Stimulated activated CD8-positive, alpha-beta memory T cell treated with anti-CD3 and anti-CD28 coated beads, Interleukin-4, amount 100 ng/mL, for 4 hours (primary cell): ENCODE measurements at places on chromosomes 5 and 9.

GRCh38 chr5:168187614-168188013, 103.8 kb upstream of the WWC1 start:
- no peak for DNase-seq

- no peak for DNase-seq
Measured at GRCh38 chr5:585962-586628, 26.0 kb upstream of the CEP72 start.

GRCh38 chr5:72125941-72126620, 18.8 kb downstream of the MAP1B start:
- no peak for DNase-seq

- DNase-seq = no peak
Measured at GRCh38 chr9:111298731-111299598, 31.1 kb downstream of the OR2K2 start.

GRCh38 chr9:136454026-136454796, 14.6 kb upstream of the INPP5E start:
- no peak for DNase-seq

DNA sequence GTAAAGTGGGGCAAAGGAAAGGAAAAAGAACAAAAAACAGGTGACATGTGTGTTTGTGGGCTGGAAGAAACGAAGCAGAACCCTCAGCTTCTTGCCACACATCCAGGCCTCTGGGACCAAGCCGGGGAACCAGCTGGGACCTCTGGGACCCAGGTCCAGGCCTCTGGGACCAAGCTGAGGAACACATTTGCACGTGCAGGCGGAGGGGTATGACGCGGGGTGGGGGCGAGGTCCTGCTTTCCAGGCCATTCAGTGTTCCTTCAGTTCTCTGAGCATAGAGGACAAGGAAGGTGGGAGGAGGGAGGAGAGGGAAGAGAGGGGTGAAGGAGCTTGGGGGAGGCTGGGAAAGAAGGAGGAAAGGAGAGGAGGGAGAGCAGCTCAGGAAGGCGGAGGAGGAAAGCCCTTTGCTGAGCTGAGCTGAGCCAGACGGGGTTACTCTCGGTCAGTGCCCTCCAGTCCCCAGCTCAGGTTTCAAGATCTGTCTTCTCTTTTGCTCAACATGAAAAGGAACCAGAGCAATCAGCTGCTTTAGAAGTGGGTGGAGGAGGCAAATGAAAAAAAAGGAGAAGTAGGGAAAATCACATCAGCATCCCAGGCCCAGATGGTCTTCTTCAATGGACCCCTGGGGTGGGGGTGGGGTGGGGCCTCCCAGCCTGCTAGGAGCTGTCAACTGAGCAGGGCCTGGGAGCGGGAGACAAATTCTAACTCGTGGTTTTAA, 59.1 kb downstream of the ABCA1 start:
- DNase-seq = no peak

DNA sequence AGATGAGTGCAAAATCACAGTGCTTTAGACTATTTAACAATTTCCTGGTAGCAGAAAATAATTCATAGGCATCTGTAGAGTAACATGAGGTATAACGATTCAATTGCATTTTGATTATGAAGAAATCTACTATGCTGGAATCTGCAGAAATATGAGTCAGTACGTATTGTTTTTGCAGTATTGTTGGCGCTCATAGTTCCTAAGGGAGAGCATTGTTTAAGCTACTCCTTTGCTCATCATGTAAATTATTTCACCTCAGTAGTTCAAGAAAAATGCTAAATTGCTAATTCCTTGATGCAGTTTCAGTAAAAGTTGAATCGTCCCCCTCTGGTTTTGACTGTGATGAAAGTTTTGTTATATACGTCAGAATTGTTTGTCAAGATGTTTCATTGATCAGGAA, 458.4 kb downstream of the HINT1 start:
- no peak for DNase-seq

GRCh38 chr5:63961598-63962161, 565 bp downstream of the HTR1A start:
- no peak for DNase-seq

DNA sequence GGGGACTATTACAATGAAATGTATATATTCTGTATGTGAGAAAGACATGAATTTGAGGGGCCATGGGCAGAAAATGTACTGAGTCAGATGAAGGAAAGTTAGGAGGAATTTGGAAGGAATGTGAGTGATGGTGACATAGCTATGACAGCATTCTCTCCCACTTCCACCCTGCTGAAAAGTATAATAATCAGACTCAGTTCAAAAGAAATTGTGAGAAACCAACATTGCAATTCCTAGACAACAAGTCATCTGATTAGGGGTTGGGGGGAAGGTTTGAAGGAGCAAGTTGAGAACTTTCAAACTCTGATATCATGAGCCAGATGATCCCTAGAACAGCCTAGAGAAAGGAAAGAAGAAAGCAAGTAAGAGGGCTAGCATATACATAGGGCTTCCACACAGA, 370.6 kb downstream of the DMRTA1 start:
- DNase-seq = no peak

DNA sequence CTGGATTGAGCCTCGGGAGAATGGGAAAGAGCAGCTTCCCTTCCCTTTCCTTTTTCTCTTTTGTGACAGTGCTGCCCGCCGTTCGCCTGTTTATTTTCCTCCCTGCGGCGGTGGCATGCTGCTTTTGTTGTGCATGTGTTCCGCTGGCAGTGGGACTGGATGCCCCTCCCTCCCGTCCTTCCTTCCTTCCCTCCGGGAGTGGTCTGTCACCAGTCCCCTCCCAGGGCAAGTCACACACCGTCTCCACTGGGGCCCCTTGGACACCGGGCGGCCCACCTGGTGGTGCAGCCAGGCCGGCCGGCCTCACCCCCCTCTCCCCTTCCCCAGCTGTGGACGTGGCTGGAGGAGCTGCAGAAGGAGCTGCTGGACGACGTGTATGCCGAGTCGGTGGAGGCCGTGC, 214.7 kb downstream of the TRIO start:
- no peak for DNase-seq

DNA sequence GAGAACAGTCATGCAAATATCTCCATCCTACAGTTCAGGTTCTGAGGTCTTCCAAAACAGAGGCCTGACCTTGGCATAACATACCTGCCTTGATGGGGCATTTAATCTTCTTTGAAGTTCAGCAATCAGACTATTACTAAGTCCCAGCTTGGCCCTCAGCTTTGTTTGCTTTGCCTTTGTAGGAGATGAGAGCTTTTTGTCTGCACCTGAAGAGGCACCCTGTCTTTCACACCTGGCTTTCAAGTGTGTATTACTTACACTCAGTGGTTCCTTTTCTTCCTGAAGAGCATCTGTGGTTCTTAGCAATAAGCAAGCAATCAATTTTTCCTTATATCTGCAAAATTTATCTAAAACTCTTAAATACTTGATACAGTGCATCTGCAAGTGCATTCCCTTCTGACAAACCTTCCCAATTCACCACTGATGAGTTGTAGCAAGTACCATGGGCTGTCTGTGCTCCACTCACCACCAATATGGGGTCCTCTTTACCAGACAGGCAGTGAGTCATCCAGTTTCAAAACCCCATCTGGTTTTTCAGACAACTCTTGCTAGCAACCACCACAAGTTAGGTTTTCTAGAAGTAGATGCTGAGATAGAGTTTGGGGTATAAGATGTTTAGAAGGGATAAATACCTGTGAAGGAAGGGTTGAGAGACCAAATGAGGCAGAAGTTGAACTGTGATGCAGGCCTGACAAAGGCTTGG, 100.2 kb downstream of the HINT1 start:
- no peak for DNase-seq

GRCh38 chr5:72618708-72619107, 111.5 kb upstream of the ZNF366 start:
- no peak for DNase-seq

GRCh38 chr9:95507464-95508241, 9.1 kb downstream of the PTCH1 start:
- no peak for DNase-seq

GRCh38 chr9:116726602-116727001, 39.5 kb downstream of the TRIM32 start:
- no peak for DNase-seq

GRCh38 chr5:121945261-121945660, 16.5 kb upstream of the SRFBP1 start:
- no peak for DNase-seq

- DNase-seq = no peak
Measured at GRCh38 chr5:76555717-76556116, 67.5 kb downstream of the F2RL2 start.

GRCh38 chr5:157292599-157292998, 26.7 kb downstream of the CYFIP2 start:
- DNase-seq = no peak

- DNase-seq = no peak
Measured at GRCh38 chr9:133340256-133340655, 4.3 kb upstream of the SURF6 start.

DNA sequence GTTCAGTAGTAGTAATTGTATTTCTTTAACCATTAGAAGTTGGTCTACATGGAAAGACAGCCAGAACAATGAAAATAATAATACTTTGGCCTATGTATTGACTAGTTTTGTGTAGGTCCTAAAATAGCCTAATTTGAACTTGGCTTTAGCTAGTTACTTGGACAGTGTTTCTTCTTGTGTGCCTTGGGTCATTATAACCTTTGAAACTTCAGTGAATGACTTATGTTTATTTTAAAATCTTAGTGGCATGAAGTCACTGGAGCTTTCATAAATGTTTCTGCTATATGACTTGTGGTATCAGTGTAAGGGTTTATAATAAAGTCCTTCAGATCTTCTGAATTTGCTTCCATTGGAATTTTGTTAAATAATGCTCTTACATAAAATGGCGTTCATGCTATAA, 2.6 kb upstream of the FAM120AOS start:
- no peak for DNase-seq

DNA sequence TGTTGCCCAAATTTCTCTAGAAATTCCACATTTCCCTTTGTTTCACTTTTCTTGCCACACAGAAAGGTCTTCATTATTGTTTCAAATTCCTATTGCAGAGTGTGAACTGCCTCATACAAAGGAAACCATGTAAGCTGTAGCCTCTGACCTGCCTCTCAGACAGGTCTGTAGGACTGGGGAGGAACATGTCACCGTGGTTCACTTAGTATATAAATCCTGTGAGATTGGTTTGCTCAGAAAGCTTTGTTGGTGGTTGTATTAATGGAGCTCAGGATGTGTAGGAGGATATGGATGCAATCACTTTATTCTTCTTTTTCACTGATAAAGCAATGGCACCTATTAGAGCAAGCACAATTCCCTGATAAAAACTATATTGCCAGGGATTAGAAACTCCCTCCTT, 4.2 kb downstream of the SGCD start:
- DNase-seq = no peak

DNA sequence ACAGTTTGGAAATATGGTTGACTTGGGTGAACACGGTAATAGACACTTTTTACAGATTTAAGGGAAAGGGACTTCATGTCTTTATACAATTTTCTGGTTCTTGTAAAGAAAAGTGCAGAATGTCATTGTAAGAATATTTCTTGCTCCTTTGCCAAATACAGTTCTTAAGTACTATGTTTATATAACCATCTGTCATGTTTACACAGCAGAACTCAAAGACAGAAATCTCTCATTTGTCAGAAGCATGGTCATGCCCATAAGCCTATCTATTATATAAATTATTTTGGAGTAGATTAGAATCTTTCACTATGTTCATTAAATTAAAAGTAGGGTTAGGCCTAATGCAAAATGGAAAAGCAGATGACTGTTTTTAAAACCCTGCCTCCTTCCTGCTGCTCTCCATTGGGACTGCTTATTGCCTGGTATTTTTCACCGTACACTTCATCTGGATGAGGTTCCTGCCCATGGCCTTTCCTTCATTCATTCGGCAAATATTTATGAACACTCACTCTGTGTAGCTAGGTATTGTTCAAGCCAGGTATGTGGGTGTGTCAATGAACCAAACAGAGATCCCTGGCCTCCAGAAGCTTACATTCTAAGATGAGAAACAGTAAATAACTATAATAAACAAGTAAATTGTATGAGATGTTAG, 558.1 kb downstream of the NR2F1-AS1 start:
- DNase-seq = no peak

DNA sequence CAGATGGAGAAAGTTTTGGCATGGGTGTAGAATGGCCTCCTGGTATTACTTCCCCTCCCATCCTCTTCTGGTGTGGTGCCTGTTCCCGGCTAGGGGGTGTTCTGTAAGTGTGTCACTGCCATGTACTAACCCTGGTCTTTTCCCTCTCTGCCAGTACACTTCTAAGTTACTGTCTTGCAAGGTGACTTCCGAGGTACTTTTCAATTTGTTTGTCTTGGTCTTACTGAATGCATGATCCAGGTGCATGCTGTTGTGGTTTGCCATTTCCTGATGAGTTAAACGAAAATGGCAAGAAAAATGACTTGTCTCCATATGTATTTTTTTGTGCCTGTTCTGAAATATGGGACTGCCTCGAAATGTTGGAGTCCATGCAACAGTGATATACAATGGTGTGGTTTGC, 46.0 kb downstream of the C9orf152 start:
- DNase-seq = no peak

- no peak for DNase-seq
Measured at GRCh38 chr5:9658706-9659105, 28.6 kb upstream of the TAS2R1 start.

DNA sequence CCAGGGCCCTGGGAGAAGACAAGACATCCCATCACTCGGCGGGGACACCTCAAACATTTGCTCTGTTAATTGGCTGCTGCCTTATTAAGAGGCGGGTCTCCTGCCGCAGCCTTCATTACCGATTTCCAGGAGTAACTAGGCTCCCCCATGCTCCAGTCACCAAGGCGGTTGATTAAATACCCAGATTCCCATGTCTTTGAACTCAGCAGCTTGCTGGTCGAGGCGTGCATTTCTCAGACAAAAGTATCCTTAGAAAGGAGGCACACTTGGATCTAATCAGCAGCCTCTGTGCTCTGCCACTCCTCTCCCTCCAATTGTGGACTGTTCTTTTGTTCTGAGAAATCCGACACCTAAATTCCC, 228.8 kb downstream of the FSTL4 start:
- DNase-seq = no peak

GRCh38 chr9:133694686-133695085, 43.5 kb downstream of the SARDH start:
- DNase-seq = no peak

GRCh38 chr5:138349852-138350562, 2.5 kb upstream of the KDM3B start:
- no peak for DNase-seq

GRCh38 chr5:74651710-74652109, 11.2 kb upstream of the ENC1 start:
- DNase-seq = no peak

- DNase-seq = peak; percentile 30
Measured at GRCh38 chr9:134396825-134397224, 70.6 kb downstream of the RXRA start.

DNA sequence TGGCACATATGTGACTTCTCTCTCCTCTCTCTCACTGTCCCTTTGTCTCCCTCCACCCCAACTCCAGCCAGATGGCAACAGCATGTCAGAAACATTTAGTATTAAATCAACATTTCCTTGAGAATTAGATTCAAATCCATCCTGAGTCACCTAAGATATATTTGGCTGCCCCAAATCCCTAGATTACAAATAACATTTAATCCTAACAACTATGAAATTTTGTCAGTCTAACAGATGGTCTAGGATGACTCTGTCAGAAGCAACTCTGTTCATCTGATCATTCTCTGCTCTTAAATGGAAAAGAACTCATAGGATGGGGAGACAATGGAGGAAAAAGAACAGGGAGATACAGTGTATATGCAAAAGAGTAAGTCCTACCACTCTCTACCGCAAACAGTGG, 201.2 kb downstream of the TSSK1B start:
- DNase-seq = no peak

- no peak for DNase-seq
Measured at GRCh38 chr9:75053869-75054268, 25.8 kb upstream of the CARNMT1 start.
